ENCODE measurements at places on chromosomes 7 and 10. TPM values are rescaled to one million over a fixed set of nuclear protein-coding genes. Genes with fewer than 3 reads are reported as not detected.

PNPLA8 gene
- polyA plus RNA-seq = 48.0 TPM

DNA sequence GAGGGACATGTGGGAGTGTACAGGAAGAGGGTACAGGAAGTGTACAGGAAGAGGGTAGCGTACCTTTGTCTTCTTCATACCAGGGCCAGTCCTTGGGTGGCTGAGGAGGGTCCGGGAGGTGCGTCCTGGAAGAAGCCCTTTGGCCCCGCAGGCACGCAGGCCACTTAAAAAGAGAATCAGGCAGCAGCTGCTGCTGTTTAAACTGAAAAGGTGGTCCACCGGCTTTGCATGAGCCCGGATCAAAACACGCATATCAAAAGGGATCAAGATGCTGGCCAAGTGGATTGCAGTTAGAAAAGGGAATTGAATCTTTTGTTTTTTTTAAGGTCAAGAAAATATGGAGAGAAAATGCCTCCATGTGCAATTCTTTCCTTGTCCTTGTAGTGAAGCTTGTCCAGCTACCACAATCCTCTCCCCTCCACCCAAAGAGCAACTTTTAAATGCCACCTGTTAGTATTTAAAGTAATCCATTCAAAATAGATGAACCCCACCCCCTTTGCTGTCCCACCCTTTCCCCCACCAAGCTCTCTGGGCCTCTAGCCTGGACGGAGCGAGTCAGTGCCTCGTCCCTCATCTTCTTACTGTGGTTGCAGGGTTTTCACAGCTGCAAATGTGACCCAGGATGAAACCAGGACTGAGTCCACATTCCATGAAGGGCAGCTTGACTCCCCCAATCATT, 142.8 kb downstream of the GLCCI1 start:
- DNase-seq = no peak

GRCh38 chr10:126101325-126101724, 205.0 kb downstream of the FANK1 start:
- no peak for DNase-seq

DNA sequence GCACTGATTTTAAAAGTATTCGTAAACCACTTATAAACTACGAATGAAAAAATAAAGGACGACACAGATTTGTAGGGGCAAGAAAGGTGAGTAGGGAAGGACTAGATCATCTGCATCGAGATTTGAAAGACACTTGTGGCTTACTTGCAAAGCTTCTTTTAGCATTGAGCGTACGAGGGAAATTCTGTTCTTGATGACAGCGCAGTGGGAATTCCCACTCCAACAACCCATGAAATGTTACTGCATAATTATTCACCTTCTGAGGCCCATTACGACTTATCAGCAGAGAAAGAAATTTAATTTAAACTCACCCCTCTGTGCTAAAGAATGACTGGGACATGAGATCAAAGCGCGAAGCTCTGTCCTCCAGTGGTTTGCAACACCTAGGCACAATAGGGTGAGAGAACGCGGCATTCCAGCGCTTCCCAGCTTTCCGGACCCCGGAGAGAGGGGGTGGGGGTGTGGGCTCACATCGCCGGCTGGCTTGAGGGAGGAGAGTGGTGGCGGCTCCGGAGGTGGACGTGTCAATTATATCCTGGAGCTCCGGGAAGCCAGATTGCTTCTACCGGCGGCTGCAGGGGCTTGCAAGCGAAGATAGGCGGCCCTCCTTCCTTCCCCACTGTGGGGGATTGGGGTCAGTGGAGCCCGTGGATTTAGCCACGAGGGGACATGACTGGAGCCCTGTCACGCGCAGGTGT, 10.3 kb downstream of the SP8 start:
- no peak for DNase-seq

DNA sequence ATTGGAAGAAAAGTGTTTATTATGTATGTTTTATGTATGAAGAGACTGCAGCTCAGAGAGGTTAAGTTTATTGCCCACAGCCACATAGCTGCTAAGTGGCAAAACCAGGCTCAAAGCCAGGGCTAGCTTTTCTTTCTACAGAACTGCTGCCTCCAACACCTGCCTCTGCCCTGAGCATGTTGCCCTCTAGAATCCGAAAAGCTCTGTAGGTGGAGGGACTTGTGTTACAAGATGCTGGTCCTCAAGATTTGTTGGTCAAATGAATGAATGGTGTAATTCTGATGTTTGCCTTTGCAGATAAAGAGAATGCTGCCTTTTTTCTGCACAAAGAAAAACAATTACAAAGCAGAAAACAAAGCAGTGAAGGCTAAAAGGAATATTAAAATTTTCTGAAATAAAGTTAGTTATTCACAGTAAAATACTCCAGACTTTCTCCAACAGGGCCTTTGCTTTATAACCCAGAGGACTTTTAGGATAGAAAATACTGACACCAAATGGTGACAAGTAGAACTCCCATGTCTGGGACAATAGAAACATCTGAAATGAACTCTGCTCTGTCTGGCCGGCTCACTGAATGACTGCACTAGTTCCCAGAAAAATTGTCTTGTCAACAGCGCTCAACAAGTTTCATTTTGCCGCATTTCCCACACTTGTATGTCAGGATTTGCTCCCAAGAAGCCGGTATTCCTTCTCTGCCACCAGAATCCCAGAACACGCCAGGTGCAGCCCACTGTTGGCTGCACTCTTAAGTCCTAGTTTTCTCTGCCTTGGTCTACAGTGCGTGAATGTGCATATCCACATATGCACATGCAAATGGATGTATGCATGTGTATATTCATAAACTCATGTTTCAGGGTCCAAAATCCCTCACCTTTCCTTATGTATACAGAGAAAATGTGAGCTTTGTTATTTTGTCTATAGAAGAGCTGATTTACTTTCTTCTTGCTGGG, 11.0 kb upstream of the DNTT start:
- no peak for DNase-seq

All from right renal cortex interstitium (tissue), 3 donors.